ENCODE measurements at places on chromosomes 3 and 15. TPM values are rescaled to one million over a fixed set of nuclear protein-coding genes. Genes with fewer than 3 reads are reported as not detected.

DNA sequence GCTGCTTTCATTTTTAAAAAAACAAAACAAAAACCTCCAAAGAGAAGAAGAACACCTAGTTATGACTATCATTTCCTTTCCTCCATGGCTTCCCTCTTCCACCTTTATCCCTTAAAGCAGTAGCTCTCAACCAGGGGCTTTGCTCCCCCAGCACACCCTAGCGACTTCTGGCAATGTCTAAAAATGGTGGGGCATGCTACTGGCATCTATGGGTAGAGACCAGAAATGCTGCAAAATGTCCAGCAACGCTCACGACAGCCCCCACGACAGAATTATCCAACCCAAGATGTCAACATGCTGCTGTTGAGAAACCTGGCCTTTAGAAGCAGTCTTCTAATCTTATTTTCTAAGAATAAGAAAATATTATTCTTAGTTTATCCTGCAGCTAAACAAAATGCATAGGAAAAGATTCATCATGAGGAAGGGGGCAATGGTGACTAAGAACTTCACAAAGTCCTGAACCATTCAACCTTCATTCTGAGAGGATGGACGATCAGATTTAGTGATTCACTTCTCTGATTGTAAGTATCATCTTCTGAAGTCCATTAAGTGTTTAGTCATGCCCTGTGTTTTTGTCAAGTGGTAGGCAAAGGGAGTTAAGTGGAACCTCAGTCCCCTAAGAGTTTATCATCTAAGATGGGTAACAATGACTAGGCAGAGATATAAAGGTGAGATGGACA, 81.7 kb downstream of the CCNL1 start:
- no peak for DNase-seq

DNA sequence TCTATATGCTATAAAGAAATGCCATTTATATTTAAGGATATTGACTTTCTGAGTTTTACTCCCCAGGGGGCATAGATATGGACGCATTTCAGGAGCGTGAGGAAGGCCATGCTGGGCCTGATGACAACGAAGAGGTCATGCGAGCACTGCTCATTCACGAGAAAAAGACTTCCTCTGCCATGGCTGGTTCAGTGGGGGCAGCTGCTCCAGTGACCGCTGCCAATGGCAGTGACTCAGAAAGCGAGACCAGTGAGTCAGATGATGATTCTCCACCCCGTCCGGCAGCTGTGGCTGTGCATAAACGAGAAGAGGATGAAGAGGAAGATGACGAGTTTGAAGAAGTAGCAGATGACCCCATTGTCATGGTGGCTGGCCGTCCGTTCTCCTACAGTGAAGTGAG, 38.4 kb downstream of the GTF2E1 start:
- peak; percentile 18 for DNase-seq

GRCh38 chr15:39181940-39182339, 398.9 kb upstream of the THBS1 start:
- DNase-seq: no peak

DNA sequence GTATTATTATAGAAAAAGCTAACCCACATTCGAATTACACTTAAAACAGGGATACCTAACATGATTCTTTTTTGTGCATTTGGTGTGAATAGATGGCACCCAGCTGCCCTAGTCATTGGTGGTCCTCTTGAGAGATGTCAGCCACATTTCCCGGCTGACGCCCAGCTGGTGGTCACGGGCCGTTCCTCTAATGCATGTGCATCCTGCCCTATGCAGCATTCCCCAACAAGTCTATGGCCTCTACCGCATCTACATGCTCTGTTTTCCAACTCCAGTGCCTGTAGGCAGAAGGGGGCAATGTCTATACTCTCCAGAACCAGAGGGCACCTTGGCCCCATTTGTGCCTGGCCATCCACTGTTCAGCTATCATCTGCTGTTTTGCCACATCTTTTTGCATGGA, 78.6 kb upstream of the PRICKLE2 start:
- DNase-seq: no peak

- peak; percentile 18 for DNase-seq
Observed at GRCh38 chr15:76447728-76448441, 111.3 kb downstream of the ISL2 start.

GRCh38 chr3:50147447-50147846, 7.7 kb upstream of the SEMA3F start:
- DNase-seq: no peak

- DNase-seq: no peak
Observed at GRCh38 chr3:339351-339750, 142.8 kb downstream of the CHL1 start.

GRCh38 chr15:26260517-26261133, 397.5 kb upstream of the ATP10A start:
- peak; percentile 13 for DNase-seq

DNA sequence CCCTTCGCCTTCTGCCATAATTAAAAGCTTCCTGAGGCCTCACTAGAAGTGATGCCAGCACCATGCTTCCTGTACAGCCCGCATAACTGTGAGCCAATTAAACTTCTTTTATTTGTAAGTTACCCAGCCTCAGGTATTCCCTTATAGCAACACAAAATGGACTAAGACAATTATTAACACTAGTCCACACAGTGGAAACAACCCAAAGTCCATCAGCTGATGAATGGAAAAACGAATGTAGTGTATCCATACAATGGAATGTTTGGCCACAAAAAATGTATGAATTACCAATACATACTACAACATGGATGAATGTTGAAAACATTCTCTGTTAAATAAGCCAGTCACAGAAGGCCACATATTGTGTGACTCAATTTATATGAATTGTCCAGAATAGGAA, 22.5 kb upstream of the CTXND1 start:
- DNase-seq: no peak

GRCh38 chr3:174023421-174023820, 625.9 kb downstream of the NLGN1 start:
- no peak for DNase-seq

DNA sequence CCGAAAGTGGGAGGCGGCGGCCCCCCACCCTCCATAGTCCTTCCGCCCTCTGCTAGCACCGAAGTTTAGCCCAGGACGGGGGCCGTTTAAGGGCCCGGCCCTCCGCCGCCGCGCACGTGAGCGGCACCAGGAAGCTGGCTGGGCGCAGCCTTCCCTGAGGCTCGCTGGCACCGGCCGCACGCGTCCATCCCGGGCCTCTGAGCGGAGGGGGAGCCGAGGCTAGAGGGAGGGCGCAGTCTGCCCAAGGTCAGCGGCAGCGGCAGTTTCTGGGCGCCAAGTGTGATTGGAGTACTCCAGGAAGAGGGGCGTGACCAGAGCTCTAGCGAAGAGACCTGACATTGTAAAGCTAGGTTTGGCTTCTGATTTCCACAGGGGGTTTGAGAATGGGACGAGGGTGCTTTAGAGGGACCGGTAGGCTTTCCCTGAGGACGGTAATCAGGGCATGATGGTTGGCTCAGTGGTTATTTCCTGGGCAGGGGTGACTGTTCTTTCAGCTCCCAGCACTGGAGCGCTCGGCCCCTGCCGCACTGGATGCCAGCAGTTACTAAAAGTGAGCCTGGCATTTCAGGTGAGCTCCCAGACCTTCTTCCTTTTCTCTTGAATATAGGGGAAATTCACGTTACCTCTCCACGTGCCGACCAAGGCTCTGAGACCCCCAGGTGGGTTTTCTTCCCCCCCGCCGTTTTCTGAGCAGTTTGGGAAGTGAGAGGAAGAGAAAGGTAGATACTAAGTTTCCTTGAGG, 853 bp downstream of the TEX264 start:
- DNase-seq: peak; percentile 87

DNA sequence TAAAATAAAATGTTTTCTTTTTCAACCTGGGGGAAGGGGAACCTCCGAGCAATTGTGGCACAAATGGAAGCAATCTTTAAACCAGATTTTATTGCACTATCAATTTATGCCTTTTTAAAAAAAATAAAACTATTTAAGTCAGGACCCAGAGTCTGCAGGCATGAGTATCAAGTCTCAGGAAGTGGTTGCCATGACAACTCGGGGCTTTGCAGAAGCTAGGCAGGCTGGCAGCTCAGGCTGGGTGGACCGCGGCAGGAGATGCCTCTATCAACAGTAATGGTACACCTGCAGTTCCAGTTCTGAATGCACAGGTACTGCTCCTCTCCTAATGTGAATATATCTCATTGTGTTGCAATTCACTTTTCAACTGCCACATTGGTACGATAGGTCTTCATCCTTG, 447.7 kb downstream of the GABRG3 start:
- DNase-seq: no peak

DNA sequence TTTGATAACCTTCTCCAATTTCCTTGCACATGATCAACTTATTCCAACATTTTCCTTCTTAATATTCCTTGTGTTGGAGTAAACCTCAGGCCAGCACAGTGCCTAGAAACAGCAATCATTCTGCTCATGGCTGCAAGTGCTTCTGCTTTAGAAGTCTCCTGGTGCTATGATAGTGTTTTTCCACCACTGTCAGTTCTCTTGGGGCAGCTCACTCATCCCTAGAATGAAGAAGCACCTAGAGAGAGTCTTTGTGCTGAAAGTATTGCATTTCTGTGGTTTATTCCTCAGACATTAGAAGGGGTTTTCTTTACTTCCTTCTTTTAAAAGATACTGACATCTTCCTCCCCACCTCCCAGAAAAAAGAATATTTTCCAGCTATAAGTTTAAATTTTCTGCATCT, 183.5 kb downstream of the RYR3 start:
- DNase-seq: no peak

- no peak for DNase-seq
Observed at GRCh38 chr15:79756365-79756764, 140.4 kb downstream of the MTHFS start.

DNA sequence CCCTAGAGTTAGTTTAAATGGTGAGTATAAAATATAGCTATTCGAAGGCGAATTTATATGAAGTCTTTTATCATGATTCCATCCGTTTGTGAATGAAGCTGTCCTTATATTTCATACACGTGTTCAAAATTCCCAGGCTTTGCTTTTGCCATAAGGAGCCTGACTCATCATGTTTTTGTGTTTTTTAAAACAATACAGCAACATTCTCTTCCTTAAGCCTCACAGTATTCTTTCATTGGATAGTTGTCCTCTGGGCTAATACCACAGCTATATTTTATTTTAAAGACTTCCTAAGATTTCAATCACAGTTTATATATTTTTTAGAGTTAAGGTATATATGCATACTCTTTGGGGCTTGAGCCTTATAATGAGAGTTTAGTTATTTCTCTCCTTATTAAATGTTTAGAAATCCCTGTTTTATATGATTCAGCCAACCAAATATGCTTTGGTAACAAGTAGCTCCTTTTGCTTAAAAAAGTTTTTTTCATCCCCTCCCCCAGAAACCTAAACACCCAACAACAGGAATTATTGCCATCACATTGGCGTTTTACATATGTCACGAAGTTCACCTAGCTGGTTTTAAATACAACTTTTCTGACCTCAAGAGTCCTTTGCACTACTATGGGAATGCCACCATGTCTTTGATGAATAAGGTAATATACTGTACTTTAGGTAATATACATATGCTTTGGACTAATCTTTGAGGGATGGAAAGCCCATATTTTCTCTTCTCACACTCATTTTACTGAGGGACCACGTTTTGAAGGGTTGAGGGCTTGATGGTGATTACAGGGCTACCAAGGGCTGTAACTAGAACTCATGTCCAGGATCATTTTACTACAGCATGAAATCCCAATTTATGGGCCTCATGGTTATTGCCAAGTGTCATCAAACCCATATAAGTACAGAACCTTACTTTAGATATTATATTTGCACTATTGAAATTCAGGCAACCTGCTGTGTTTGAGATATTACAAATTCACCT, 28.5 kb downstream of the ST3GAL6 start:
- DNase-seq: no peak

- DNase-seq: peak; percentile 39
Observed at GRCh38 chr15:77021803-77022381, 27.0 kb downstream of the PSTPIP1 start.

DNA sequence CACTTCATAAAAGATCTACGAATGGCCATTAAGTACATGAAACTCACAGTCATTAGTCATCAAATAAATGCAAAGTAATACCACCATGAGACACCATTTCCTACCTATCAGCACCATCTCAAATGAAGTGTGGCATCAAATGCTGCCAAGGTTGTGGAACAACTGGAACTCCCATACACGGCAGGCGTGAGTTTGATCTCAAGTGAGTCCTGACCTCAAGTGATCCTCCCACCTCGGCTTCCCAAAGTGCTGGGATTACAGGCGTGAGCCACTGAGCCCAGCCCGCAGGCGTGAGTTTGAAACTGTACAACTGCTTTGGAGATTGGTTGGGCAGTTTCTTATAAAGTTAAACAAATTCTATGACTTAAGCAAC, 28.8 kb upstream of the HDAC11 start:
- peak; percentile 41 for DNase-seq

- DNase-seq: no peak
Observed at GRCh38 chr3:7700977-7701376, 800.6 kb upstream of the LMCD1 start.

- no peak for DNase-seq
Observed at GRCh38 chr15:63973212-63974009, 72.9 kb downstream of the DAPK2 start.

DNA sequence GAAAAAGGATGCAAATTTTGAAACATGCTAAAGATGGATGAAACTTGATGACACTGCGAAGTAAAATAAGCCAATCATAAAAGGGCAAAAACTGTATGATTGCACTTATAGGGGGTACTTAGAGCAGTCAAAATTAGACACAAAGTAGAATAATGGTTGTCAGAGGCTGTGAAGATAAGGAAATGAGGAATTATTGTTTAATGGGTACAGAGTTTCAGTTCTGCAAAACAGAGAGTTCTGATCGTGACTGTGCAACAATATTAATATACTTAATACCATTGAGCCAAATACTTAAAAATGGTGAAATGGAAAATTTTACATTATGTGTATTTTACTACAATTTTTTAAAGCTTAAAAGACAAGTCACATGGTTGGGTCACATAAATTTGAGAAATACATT, 35.1 kb downstream of the UBE3A start:
- DNase-seq: no peak

The MME gene
- total RNA-seq: 1.9 TPM

The ATP13A4 gene
- total RNA-seq: 33.6 TPM

The OR5H14 gene
- not detected for total RNA-seq

The TIGIT gene
- total RNA-seq: 0.54 TPM

The TM6SF1 gene
- 1.2 TPM for total RNA-seq

The TGM4 gene
- total RNA-seq: not detected

The DNASE1L3 gene
- total RNA-seq: 3.3 TPM

The XIRP1 gene
- total RNA-seq: 0.31 TPM

The ZIC1 gene
- total RNA-seq: not detected

The GABRG3 gene
- 0.03 TPM for total RNA-seq

The ITGA11 gene
- total RNA-seq: 2.1 TPM

The PPARG gene
- total RNA-seq: 98.8 TPM

The PRSS50 gene
- not detected for total RNA-seq

The ILDR1 gene
- total RNA-seq: 36.8 TPM

Data from mucosa of descending colon (tissue), 3 donors.